Esophagus squamous epithelium (tissue), 5 donors: ENCODE measurements at places on chromosomes 4 and X. TPM values are rescaled to one million over a fixed set of nuclear protein-coding genes. Genes with fewer than 3 reads are reported as not detected.

NLGN3 gene
- 0.21 TPM for total RNA-seq

IQCM gene
- total RNA-seq = not detected

FAM149A gene
- 0.83 TPM for total RNA-seq

GLRA2 gene
- not detected for total RNA-seq

NHS gene
- total RNA-seq = 3.4 TPM

SCFD2 gene
- total RNA-seq = 14.3 TPM

DNA sequence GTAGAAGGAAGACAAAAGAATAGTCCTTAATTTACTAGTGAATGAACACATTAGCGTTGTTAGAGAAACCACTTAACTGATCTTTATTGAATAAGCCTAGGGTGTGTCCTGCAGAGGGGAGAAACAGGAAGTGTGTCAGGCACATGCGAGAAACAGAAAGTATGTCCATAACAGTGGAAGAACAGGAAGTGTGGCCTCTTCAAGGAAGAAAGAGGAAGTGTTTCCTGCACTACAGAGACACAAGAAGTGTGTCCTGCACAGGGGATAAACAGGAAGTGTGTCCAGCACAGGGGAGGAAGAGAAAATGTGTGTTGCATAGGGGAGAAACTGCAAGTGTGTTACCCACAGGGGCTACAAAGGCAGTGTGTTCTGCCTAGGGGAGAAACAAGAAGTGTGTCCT, 539.6 kb upstream of the PRKX start:
- no peak for DNase-seq

GRCh38 chr4:54440394-54441136, 211.5 kb downstream of the PDGFRA start:
- no peak for DNase-seq

DNA sequence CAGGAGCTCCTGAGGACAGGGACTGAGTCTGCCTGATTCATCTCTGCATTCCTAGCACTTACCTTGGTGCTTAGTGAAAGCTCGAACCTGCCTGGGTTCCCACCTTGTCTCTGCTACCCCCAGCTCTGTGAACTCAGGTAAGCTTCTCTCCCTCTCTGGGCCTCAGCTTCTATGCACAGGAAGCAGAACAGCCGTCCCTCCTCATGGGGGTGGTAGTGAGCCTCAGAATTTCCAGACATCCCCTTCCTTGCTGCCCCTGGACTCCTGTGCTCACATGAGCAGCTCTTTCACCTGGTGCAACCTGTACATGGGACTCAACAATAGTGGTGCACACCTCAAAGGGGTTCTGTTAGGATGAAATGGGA, 50.8 kb downstream of the HTRA3 start:
- no peak for DNase-seq

DNA sequence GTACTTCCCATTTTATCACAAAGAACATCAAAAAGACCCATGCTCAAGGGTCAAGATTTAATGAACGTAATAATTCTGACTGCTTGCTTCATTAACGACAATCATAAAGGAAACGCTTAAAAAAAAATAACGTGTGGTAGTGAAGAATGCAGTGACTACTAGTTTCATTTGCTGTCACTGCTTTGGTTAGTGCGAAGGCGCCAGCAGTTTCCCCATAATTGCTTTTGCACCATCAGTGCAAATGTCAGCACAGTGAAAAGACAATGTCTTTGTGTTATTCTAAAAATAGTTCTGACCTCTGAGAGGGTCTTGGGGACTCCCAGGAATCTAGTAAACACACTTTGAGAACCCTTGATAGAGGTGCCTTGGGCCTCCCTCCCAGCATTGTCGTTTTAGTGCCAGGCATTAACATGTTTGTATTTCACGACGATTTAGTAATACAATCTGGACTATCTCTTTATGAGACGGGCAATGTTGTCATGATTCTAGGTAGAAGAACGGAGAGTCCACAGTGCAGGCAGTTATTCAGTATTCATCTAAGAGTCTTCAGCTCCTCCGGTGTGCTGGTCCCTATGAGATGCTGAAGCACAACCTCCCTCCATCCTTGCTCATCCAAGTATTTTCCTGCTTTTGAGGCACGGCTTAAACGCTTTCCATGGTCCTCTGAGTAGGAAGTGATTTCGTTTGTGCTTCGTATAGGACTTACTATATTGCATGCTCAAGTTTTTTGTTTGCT, 71.0 kb downstream of the AFF1 start:
- no peak for DNase-seq

DNA sequence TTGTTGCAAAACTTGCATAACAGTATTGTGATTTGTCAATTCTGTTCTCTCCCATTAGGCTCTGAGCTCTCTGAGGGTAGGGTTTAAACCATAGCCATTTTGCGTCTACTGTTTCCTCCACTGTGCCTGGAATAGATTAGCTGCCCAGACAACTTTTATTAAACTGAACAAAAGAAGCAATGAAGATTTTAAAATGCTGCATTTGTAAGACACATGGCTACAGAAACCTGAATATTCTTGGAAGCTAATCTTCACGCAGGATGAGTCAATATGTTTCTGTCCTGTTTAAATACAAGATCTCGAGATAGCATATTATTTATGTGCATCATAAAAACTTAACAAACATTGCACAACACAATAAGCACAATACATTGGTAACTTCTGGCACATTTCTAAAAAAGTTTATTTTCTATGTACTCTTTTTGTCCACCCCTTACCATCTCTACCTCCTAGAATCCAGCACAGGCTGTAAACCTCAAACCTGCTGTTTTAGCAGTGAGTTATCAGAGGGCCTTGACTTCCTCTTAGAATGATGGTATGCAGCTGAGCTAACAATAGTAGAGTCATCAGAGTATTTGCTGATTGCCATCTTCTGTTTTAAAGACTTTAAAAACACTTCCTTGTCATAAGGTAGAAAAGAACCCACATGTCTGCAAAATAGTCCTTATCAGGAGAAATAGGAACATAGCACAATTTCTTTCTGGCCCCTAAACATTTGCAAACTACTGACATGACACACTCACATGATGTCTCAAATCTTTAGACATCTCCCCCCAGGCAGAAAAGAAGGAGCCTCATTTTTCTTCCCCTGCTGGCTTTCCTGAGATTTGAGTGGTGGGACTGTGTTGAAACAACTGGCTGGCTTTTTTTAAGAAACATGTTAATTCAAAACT, 10.6 kb upstream of the CCNG2 start:
- DNase-seq = no peak

- DNase-seq = no peak
Measured at GRCh38 chr4:183588169-183588675, 70.8 kb downstream of the RWDD4 start.

DNA sequence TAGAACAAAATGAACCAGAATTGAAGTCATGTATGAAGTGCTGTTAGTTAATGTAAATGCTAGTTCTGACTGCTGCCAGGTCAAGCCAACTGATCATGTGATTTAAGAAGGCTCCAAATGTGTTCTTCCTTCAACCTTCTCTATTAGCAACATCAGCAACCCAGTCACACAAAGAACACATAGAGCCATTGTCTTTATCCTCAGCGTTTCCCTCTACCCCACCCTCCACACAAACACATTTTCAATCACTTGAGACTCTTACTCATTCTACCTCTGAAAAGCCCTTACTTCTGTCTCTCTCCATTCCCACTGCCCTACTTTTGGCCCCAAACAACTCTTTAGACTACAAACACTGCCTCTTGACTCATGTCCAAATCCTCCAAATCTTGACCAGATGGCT, 89.7 kb upstream of the KDR start:
- DNase-seq = no peak

DNA sequence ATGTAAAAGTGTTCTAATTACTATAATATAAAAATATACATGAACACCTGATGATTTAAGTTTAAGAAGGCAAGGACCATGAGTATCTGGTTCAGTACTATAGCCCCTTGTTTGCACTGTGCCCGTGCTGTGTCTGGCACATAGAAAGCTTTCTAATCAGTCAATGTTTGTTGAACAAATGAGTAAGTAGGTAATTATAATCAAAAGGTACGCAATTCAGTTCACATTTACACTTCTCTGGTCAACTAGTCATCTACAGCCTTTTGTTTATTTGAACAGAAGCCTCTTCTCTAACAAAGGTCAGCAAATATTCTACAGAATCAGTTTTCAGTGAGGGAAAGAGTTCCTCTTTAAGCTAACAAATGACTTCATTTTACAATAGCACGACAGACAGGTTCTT, 523.3 kb downstream of the SMARCA1 start:
- DNase-seq = no peak

DNA sequence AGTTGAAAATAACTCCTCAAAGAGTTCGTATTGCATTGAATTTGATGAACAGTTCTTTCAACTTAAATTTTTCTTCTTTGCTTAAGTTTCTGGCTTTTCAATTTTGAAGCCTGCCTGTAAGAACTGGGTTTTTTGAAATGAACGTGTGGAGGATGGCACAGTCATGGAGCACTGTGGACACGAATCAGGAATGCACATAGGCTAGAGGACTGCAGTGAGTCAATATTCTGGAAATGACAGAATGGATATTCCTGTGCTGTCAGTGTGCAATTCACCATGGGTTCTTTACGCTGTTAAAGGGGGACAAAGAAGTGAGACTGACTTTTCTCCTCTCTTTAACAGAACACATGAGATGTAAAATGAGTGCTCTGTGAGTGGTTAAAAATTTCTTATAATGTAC, 368.0 kb upstream of the AGA start:
- no peak for DNase-seq

- DNase-seq = no peak
Measured at GRCh38 chrX:113790987-113791386, 792.9 kb upstream of the HTR2C start.

DNA sequence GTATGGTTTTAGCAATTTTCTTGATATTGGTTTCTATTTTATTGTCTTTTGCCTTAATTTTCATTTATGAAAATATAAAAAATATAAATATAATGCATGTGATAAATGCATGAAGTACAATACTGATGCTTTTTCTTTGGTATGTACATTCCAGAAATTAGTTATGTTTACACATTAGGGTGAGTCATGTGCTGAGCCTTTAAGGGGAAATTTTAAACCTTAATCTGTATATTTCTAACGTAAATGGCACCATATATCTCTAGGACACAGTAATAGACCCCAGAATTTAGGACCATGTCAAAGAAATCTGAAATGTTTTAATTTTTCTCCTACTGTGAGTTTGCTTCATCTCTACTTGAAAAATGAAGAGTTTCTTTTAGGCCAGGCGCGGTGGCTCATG, 117.8 kb upstream of the SPRY1 start:
- DNase-seq = no peak

- DNase-seq = no peak
Measured at GRCh38 chrX:141375011-141375760, 132.9 kb upstream of the SPANXC start.

DNA sequence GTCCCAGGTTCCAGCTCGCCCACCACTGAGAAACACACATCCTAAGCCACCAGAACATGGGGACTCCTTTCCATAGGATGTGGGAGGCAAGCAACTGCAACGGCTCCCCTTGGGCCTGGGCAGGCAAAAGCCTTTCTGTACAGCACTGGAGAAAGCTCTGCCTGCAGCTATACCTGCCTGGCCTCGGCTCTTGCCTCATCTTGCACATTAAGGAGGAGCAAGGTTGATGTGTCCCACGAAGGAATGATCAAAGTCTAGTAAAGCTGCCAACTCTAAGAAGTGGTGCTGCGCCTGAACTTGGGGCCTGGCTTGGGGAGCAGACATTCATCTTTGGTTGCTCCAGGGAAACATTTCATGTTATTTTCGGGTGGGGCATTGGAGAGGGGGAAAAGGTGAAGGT, 19.6 kb downstream of the CCNG2 start:
- DNase-seq = no peak

GRCh38 chr4:2071912-2072867, 13.1 kb downstream of the NAT8L start:
- no peak for DNase-seq

GRCh38 chrX:38318196-38318595, 9.1 kb downstream of the RPGR start:
- no peak for DNase-seq

GRCh38 chrX:94560930-94561329, 886.9 kb downstream of the FAM133A start:
- DNase-seq = no peak

DNA sequence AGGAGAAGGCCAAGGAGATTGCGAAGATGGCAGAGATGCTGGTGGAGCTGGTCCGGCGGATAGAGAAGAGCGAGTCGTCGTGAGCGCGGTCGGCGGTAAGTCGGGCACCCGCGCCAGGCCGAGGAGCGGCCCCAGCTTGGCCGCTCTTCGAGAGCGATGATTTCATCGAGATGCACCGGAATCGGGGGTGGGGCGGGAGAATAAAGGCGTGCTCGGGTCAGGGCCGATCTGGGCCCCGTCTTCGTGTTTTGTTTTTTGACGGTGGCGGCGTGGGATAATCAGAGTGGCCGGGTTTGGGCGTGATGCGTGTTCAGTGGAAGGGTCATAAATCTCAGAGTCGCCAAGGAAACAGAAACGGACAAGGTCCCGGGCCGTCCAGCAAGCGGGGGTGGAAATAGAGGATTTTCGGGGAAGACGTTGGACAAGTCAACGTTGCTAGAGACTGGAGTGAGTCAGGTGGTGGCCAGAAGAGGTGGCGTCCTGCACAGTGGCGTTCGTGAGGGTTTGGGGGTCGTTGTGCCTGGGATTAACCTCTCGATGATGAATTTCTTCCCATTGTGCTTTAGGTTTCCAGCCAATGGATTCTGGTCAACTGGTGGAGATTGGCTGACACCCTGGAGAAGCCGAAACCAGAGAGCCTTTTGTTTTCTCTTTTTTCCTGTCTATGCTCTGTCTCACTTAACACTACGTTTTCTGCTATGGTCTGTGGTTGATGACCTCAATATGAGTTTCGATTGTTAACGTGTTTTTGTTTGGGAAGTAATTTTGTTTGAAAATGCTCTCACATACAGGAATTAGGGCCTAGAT, 882 bp downstream of the MRFAP1 start:
- DNase-seq = no peak

DNA sequence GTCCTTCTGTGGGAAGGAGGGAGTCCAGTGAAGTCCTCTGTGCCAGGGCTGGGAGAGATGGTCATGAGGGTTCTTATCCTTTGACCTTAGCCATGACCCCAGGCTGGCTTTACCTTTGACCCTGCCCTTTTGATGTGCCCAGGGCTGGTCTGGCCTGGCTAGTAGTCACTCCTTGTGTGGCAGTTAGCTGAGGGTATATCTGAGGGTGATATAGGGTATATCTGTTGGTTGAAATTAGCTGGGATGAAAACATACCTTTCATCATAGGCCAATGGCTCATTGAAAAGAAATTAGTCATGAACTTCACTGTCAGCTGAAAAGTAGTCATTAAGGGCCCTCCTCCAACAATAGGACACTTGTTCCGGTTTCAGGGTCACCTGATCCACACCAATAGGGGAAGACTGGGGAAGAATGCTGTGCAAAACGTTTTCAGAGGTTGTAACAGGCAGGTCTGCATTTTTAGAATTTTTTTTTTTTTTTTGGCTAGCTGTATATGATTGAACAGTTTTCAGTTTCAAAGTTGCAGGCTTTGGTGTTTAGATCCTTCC, 74.6 kb upstream of the STOX2 start:
- DNase-seq = no peak

DNA sequence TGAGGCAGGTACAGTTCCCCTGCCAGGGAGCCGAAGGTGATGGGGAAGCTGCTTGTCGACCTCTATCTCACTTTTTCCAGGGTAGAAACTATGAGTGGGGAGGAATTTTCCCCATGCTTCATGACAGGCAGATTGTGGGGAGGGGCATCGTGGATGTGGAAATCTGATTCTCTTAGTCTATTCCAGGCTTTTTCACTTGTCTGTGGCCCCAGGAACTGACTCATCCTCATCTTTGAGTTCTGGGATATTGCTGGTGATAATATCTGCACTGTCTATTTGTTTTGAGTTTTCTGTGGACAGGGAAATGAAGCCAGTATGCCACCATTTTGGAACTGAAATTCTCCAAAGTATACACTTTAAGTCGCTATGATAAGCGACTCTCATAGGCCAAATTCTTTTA, 7.6 kb upstream of the TLR2 start:
- no peak for DNase-seq
